Aorta (tissue), 5 donors: ENCODE measurements at places on chromosomes 16 and 17. TPM values are rescaled to one million over a fixed set of nuclear protein-coding genes. Genes with fewer than 3 reads are reported as not detected.

DNA sequence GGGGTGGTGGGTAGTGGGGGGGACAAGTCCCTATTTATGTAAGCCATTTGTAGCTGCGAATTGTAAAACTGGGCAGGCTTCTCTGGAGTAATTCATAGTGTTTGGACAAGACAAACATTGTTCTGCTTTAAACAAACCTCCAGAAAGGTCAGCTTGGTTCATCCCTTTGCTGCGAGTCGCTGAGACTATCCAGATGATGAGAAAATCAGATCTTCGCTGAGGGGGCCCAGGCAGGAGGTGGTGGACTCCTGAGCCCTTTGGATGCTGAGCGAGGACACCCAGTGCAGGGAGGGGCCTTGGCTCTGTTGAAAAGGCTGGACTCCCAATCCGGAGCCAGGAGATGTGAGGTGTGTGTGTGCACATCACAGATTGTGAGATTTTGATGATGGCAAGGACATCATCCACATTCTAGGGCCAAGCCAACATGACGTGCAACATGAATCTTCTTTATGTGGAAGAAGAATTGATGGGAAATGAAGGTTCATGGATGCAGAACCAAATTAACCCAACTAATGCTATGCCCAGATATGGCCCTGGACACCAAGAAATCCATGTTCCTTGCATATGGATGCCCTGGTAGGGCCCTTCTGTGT, 15.0 kb upstream of the NTN1 start:
- no peak for DNase-seq

- DNase-seq: no peak
These were observed 559.1 kb upstream of the SALL1 start for GRCh38 chr16:51710186-51710585.

- DNase-seq: peak; percentile 56
These were observed 59.5 kb downstream of the SLFN11 start for GRCh38 chr17:35313875-35314409.

GRCh38 chr17:83008526-83008925, 70.9 kb upstream of the METRNL start:
- no peak for DNase-seq

- no peak for DNase-seq
These were observed 472 bp downstream of the GALNS start for GRCh38 chr16:88856122-88856827.

- no peak for DNase-seq
These were observed 762 bp upstream of the CSF3 start for GRCh38 chr17:40014375-40014980.

- DNase-seq: no peak
These were observed 22.1 kb downstream of the NOS2 start for GRCh38 chr17:27778183-27778582.

The C16orf96 gene
- total RNA-seq: 0.24 TPM

DNA sequence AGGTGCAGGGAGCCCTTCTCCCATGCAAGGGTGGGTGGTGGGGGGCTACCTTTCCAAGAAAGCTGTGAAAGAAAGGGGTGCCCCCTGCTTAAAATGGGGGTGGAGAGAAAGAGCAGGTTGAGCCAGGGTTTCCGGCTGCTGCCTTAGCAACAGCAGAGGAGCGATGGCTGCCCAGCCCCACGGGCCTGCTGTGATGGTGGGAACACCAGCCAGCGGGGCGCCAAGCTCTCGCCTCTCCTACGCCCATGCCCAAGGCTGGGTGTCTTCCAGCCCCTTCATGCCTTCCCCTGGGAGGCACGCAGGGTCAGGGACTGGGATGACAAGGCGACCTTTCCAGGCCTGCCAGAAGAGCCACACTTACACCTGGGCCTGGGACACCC, 3.0 kb downstream of the FMNL1 start:
- DNase-seq: no peak

DNA sequence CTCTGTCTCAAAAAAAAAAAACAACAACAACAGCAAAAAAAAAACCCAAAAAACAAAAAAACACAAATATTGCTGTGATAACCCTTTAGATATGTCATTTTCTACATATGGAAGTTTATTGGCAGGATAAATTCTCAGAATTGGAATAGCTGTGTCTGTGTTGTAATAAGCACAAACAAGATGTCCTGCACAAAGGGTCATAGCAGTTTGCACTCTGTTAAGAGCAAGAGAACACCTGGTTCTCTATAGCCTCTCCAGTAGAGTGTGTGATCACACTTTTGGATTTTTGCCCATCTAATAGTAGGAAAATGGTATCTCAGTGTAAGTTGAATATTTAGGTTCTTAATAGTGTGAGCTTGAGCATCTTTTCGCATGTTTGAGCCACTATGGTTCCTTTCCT, 60.4 kb downstream of the USP43 start:
- DNase-seq: no peak

- DNase-seq: no peak
These were observed 138.5 kb downstream of the DNAH9 start for GRCh38 chr17:11736613-11737312.

DNA sequence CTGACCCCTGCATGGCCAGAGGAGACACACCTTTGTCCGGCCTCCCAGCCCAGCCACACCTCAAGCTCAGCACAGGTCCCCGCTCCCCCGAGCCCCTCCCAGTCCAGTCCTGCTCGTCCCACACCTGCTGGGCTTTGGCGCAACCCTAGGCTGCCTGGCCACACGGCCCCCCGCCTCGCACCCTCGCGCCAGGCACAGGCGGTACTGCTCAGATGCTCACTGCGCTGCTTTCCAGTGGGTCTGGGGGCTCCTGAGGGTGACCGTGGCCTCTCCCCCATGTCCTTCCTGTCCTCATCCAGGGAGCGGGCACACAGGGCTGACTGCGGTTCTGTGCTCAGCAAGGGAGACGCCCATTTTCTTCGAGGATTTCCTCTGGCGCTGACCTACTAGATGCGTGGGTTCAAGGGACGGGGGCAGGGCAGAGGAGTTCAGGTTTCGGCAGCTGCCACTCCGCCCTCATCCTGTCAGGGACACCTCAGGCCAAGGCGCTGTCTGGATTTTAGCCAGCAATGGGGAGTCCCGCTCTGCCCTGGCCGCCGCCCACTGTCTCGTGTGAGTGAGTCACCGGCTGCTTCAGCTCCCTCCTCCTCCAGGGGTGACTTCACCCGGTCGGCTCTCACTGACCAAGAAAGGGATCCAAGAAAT, 118.0 kb upstream of the ZNF469 start:
- DNase-seq: peak; percentile 97

The CRYBA1 gene
- not detected for total RNA-seq

DNA sequence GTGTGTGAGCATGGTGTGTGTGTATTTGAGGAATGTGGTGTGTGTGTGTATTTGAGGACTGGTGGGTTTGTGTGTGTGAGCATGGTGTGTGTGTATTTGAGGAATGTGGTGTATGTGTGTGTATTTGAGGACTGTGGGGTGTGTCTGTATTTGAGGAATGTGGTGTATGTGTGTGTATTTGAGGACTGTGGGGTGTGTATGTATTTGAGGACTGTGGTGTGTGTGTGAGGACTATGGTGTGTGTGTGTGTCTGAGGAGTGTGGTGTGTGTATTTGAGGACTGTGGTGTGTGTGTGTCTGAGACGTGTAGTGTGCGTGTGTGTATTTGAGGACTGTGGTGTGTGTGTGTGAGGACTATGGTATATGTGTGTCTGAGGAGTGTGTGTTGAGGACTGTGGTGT, 18.0 kb upstream of the CACNG1 start:
- DNase-seq: no peak

The WNT9B gene
- total RNA-seq: 0.57 TPM

DNA sequence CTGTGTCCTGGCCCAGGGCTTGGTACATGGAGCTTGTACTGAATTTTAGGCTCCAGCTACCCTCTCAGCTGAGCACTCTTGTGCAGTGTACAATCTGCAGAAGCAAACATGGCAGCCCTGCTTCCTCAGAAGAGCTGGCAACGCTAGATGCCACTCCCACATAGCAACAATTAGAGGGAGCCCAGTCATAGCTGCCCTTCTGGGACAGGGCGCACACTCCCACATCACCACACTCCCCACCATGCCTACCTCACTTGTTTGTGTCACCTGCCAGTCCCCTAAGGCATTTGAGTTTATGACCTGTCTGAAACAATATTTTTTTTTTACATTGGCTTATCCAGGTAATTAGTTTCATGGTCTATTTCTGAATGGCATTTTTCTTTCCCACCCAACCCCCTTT, 72.3 kb downstream of the C17orf67 start:
- no peak for DNase-seq

- no peak for DNase-seq
These were observed 1.2 kb upstream of the TNRC6C start for GRCh38 chr17:77957235-77957856.

The CFAP97D1 gene
- total RNA-seq: not detected
